Prostate gland (tissue), 2 donors: ENCODE measurements at places on chromosomes 2 and 18. TPM values are rescaled to one million over a fixed set of nuclear protein-coding genes. Genes with fewer than 3 reads are reported as not detected.

GRCh38 chr2:62439425-62439824 is 66.6 kb downstream of the TMEM17 start:
- no peak for DNase-seq
- H3K4me1 ChIP-seq = no peaks in the 10 kb centered on the region
- no peaks in the 10 kb centered on the region for H3K27me3 ChIP-seq

DNA sequence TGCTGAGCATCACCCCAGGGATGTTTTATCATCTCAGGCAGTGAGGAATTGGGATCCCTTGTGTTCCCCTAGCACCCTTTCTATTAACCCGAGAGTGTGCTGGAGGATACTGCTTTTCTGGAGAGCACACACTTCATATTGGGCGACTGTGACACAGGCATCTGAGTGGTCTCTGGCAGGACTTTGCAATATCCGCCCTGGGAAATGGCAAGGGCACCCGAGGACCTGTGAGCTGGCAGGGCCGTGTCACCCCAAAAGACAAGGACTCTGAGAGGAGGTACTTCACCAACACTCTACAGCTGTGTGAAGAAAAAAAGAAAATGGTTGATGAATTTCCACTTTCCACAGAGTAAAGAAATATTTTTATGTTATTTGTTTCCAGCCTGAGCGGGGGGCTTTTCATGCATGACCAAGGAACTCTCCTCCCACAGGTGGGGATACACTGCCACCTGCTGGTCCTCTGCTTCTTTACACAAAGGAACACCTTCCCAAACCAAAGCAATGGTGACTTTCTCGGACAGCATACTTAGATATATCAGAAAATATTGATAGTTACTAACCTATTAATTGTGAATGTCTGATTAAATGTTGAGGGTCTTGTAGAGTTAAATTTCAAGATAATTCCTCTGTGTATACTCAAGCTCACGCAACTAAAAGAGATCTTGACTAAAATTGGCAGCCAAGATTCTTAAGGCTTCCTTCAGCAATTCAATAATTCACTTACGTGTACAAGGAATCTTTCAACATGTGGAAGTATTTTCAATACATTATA is 45.9 kb upstream of the REG3G start:
- DNase-seq = no peak
- no peaks in the 10 kb centered on the region for H3K36me3 ChIP-seq
- no peaks in the 10 kb centered on the region for H3K4me1 ChIP-seq
- H3K4me3 ChIP-seq = no peak overlapping the region

- no peaks in the 10 kb centered on the region for H3K4me1 ChIP-seq
- H3K36me3 ChIP-seq = no peaks in the 10 kb centered on the region
- H3K27ac ChIP-seq = no peak overlapping the region
These were observed 4.0 kb downstream of the PKP4 start for GRCh38 chr2:158460632-158461297.

DNA sequence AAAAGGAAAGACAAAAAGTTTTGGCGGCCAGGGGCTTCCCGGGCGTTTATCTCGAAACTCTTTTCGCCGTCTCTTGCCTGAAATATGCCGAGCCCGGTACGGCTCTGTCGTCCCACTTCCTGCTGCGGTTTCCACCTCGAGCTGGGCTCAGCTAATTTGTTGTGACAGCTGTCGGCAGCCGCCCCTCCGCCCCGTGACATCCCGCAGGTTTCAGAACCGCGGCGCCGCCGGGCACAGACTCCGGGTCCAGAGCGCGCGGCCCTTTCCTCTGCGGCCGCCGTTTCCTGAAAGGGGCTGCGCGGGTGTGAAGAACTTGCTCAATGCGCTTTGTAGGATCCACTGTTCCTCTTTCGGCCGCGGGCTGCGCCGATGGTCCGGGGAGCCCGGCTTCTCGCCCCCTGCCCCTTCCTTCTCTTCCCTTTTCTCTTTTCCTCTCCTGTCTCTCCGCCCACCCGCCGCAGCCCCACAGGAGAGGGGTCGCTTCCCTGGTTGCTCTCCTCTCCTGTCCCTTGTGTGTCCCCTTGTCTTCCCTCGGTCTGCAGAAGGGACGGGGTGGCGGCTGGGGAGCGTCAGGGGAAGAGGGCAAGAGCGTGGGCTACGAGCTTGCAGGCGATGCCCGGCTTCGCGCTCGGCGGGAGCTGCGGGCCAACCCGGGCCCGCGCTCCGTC is 648 bp downstream of the ARID5A start:
- H3K4me1 ChIP-seq = peaks cover 15% of the 10 kb centered on the region
- no peaks in the 10 kb centered on the region for H3K36me3 ChIP-seq
- H3K4me3 ChIP-seq = peak overlapping the region; percentile 64
- no peaks in the 10 kb centered on the region for H3K27me3 ChIP-seq
- peak overlapping the region; percentile 87 for H3K27ac ChIP-seq
- DNase-seq = peak; percentile 44

GRCh38 chr2:190511104-190511503 is 23.4 kb downstream of the NEMP2 start:
- H3K27me3 ChIP-seq = no peaks in the 10 kb centered on the region
- DNase-seq = no peak
- H3K36me3 ChIP-seq = no peaks in the 10 kb centered on the region
- no peak overlapping the region for H3K4me3 ChIP-seq

- H3K27me3 ChIP-seq = no peaks in the 10 kb centered on the region
- DNase-seq = no peak
- no peak overlapping the region for H3K27ac ChIP-seq
These were observed 339.8 kb downstream of the NYAP2 start for GRCh38 chr2:225739328-225739727.

GRCh38 chr2:241607162-241607885 is 29.6 kb downstream of the THAP4 start:
- H3K27ac ChIP-seq = no peak overlapping the region
- no peaks in the 10 kb centered on the region for H3K27me3 ChIP-seq
- no peak for DNase-seq
- peaks cover 6% of the 10 kb centered on the region for H3K4me1 ChIP-seq
- no peak overlapping the region for H3K4me3 ChIP-seq

DNA sequence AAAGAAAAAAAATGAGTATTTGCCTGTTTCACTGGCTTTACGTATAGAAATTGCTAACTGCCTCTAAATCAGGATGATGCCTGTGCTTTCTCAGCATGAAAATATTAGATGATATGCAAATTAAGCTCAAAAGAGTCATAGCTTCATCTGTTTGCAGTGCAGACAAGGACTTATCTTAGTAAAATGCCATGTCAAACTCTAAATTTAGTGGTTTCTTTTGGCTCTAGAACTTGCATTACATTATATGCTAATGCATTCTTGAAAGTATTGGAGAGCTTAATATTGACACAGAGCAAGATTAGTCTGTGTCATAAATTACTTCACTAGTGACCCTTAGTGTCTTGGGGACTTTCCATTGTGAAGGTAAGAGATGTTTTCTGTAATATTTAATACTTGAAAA is 1109.1 kb upstream of the NRXN1 start:
- H3K27me3 ChIP-seq = no peaks in the 10 kb centered on the region
- DNase-seq = no peak
- H3K27ac ChIP-seq = no peak overlapping the region
- H3K4me1 ChIP-seq = no peaks in the 10 kb centered on the region
- no peaks in the 10 kb centered on the region for H3K36me3 ChIP-seq
- no peak overlapping the region for H3K4me3 ChIP-seq

DNA sequence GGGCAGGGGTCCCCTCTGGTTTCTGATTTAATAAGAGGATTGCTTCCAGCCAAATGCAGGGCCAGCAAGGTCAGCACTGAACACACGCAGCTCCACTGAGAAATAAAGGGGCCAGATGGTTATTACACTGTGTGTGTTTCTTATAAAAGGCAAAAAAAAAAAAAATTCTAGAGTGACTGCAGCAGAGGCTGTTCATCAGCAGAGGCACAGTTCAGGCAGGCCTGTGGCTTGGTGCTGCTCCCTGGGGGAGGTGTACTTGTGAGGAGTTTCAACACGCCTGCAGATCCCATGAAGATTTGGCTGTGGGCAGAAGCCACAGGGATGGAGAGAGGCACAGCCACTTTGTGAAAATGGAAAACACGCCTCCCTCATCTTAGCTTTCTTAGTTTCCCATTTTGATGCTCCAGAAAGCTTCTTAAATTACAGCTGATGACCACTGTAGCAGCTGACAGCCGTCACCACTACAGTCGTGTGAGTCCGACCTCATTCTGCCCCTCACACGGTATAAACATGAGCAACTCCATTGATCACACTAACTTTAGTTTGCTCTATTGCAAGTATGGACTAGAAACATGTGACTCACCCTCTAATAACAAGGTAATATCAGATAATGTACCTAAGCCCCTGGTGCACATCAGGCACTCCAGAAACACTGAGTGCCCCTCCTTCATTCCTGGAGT is 726.5 kb upstream of the RAB6C start:
- no peak overlapping the region for H3K27ac ChIP-seq
- no peak for DNase-seq
- H3K4me1 ChIP-seq = no peaks in the 10 kb centered on the region
- H3K27me3 ChIP-seq = no peaks in the 10 kb centered on the region
- no peaks in the 10 kb centered on the region for H3K36me3 ChIP-seq

- DNase-seq = no peak
- no peaks in the 10 kb centered on the region for H3K4me1 ChIP-seq
- H3K36me3 ChIP-seq = no peaks in the 10 kb centered on the region
- H3K27me3 ChIP-seq = no peaks in the 10 kb centered on the region
- H3K27ac ChIP-seq = no peak overlapping the region
These were observed 81.7 kb downstream of the EPC2 start for GRCh38 chr2:148726228-148726627.

DNA sequence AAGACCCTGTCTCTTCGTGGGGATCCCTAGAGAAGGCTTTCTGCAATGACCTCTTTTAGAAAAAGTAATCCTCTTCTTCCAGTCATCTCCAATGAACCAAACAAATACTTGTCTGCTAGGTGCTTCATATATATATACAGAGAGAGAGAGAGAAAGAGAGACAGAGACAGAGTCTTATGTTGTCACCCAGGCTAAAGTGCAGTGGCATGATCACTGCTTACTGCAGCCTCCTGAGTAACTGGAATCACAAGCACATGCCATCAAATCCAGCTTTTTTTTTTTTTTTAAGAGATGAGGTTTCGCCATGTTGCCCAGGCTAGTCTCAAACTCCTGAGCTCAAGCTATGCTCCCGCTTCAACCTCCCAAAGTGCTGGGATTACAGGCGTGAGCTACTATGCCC is 18.6 kb upstream of the PKDCC start:
- H3K4me1 ChIP-seq = no peaks in the 10 kb centered on the region
- H3K36me3 ChIP-seq = no peaks in the 10 kb centered on the region
- no peak overlapping the region for H3K4me3 ChIP-seq
- H3K27ac ChIP-seq = no peak overlapping the region

DNA sequence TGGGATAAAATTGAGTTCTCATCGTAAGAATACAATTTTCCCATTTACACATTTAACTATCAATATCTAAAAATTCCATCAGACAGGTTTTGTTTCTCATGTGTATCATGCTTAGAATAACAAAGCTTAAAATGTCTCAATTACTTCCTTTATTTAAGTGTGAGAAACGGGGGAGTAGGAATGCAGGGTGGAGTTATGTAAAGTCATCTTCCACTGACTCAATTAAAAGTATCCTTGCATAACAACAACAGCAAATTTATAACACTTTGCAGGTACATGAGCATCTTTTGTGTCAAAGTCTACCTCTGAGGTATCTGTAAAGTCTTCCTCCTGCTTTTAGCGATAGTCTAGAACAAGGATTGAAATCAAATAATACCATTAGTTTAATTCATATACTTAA is 327.1 kb downstream of the EPHA4 start:
- no peaks in the 10 kb centered on the region for H3K36me3 ChIP-seq
- DNase-seq = no peak
- no peaks in the 10 kb centered on the region for H3K27me3 ChIP-seq
- H3K27ac ChIP-seq = no peak overlapping the region

GRCh38 chr18:45526114-45526841 is 89.0 kb upstream of the SLC14A2 start:
- no peaks in the 10 kb centered on the region for H3K4me1 ChIP-seq
- H3K27me3 ChIP-seq = no peaks in the 10 kb centered on the region
- H3K36me3 ChIP-seq = no peaks in the 10 kb centered on the region
- no peak overlapping the region for H3K4me3 ChIP-seq
- H3K27ac ChIP-seq = peak overlapping the region; percentile 11

DNA sequence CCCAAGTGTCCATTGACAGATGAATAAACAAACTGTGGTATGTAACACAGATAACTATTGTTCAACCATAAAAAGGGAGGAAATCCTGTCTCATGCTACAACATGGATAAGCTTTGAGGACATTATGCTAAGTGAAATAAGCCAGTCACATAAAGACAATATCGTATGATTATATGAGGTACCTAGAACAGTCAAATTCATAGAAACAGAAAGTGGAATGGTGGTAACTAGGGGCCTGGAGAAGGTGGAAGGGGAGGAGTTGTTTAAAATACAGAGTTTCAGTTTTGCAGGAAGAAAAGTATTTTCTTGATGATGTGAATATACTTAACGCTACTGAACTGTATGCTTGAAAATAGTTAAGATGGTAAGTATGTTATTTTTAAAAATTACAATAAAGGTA is 304.6 kb upstream of the CXCR4 start:
- no peak overlapping the region for H3K27ac ChIP-seq
- H3K4me3 ChIP-seq = no peak overlapping the region
- DNase-seq = no peak
- H3K4me1 ChIP-seq = no peaks in the 10 kb centered on the region
- peaks cover 4% of the 10 kb centered on the region for H3K27me3 ChIP-seq

- DNase-seq = no peak
- no peaks in the 10 kb centered on the region for H3K36me3 ChIP-seq
- no peak overlapping the region for H3K4me3 ChIP-seq
- H3K27ac ChIP-seq = no peak overlapping the region
- H3K4me1 ChIP-seq = no peaks in the 10 kb centered on the region
- no peaks in the 10 kb centered on the region for H3K27me3 ChIP-seq
These were observed 17.6 kb downstream of the ADAM17 start for GRCh38 chr2:9538000-9538507.

COL6A3 gene
- 86.9 TPM for total RNA-seq

PCARE gene
- total RNA-seq = not detected

CD207 gene
- 0.28 TPM for total RNA-seq

KRTCAP3 gene
- 31.4 TPM for total RNA-seq

PROC gene
- total RNA-seq = not detected

RGPD3 gene
- total RNA-seq = 2.4 TPM

REG3A gene
- not detected for total RNA-seq
